ENCODE measurements at places on chromosomes 4 and X. TPM values are rescaled to one million over a fixed set of nuclear protein-coding genes. Genes with fewer than 3 reads are reported as not detected.

The DUX4 gene
- not detected for total RNA-seq

The NDST4 gene
- 2.0 TPM for total RNA-seq

The HTN1 gene
- not detected for total RNA-seq

The WNK3 gene
- 48.2 TPM for total RNA-seq

The ASB9 gene
- 0.25 TPM for total RNA-seq

The EPGN gene
- 0.49 TPM for total RNA-seq

The HSFX4 gene
- total RNA-seq = not detected

The STARD8 gene
- total RNA-seq = 2.5 TPM

The VCX3B gene
- total RNA-seq = not detected

The SPACA5 gene
- total RNA-seq = 0.25 TPM

The CABS1 gene
- total RNA-seq = not detected

The CLCN5 gene
- 3.4 TPM for total RNA-seq

The DMRTC1B gene
- 0.49 TPM for total RNA-seq

The CSN2 gene
- not detected for total RNA-seq

The TIGD4 gene
- 2.0 TPM for total RNA-seq

The DAPP1 gene
- 0.25 TPM for total RNA-seq

The KLB gene
- 0.25 TPM for total RNA-seq

The TCEAL7 gene
- total RNA-seq = 88.5 TPM

The GATA1 gene
- not detected for total RNA-seq
